Endodermal cell (in vitro differentiated cells): ENCODE measurements at places on chromosomes 3 and 15. TPM values are rescaled to one million over a fixed set of nuclear protein-coding genes. Genes with fewer than 3 reads are reported as not detected.

Gene P2RY14
- not detected in 2 replicates for total RNA-seq

DNA sequence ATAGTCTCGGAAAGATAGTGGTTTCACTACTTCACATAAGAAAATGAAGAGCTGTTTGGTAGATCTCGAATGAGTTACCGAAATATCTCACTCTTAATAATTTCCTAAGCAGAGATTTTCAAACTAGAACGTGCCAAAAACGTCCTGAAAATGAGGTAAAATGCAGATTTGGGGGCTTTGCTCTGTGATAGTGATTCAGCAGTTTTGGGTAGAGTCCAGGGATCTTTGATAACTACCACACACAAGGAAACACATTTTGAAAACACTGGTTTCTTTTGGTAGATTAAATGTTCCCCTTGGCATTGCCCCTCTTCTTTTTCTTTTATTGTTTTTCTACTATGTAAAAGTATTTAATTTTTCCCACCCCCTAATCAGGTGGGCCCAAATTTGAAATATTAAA, 125.9 kb downstream of the EBLN2 start:
- DNase-seq, result no peak

- no peak for DNase-seq
These were observed 133.7 kb downstream of the THRB start for GRCh38 chr3:24360957-24361356.

Gene HTR3E
- total RNA-seq, result not detected in 3 replicates

Gene GXYLT2
- total RNA-seq, result 7.0 and 7.9 TPM in 2 replicates

DNA sequence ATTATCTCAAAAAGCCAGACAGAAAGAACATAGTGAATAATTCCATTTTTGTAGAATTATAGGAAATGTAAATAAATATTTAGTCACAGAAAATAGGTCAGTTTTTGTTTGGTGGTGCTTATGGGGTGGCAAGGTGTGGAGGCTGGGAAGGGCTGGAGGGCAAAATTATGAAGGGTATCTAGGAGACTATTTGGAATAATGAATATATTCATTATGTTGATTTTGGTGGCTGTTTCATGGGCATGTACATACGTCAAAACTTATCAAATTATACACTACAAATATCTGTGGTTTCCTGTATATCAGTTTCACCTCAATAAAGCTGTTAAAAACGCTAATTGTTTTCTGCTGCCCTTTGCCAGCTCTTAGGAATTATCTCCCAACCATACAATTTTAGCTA, 298.7 kb upstream of the GOLIM4 start:
- no peak for DNase-seq

Gene CCDC39
- 0.20 and 0.25 TPM in 2 replicates for total RNA-seq

GRCh38 chr3:149280671-149281349, 52.6 kb downstream of the TM4SF18 start:
- DNase-seq, result no peak

Gene DAZL
- not detected in 3 replicates for total RNA-seq
